Activated CD4-positive, CD25-positive, alpha-beta regulatory T cell treated with anti-CD3 and anti-CD28 coated beads, Interleukin-2, amount 50 U/mL, for 16 hours (primary cell): ENCODE measurements at places on chromosomes 16 and 17.

GRCh38 chr17:77454242-77455095, 313.7 kb downstream of the SEC14L1 start:
- no peak for DNase-seq

DNA sequence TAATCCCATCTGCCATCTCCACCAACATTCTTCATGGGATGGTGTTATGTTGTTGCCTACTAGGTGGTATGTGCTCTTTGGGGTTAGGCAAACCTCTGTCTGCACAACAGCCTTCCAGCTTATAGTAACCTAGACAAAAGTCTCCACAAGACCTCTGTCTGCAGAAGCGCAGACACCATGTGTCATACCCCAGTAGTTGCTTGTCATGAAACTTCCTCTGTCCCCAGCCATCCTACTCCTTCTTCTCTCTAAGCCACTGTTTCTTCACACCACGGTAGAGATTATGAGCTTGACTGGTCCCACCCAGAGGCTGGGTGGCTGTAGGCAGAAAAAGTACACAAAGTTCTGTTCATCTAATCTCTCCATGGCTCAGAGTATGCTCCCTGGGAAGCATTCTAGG, 100.3 kb downstream of the MAF start:
- no peak for DNase-seq

DNA sequence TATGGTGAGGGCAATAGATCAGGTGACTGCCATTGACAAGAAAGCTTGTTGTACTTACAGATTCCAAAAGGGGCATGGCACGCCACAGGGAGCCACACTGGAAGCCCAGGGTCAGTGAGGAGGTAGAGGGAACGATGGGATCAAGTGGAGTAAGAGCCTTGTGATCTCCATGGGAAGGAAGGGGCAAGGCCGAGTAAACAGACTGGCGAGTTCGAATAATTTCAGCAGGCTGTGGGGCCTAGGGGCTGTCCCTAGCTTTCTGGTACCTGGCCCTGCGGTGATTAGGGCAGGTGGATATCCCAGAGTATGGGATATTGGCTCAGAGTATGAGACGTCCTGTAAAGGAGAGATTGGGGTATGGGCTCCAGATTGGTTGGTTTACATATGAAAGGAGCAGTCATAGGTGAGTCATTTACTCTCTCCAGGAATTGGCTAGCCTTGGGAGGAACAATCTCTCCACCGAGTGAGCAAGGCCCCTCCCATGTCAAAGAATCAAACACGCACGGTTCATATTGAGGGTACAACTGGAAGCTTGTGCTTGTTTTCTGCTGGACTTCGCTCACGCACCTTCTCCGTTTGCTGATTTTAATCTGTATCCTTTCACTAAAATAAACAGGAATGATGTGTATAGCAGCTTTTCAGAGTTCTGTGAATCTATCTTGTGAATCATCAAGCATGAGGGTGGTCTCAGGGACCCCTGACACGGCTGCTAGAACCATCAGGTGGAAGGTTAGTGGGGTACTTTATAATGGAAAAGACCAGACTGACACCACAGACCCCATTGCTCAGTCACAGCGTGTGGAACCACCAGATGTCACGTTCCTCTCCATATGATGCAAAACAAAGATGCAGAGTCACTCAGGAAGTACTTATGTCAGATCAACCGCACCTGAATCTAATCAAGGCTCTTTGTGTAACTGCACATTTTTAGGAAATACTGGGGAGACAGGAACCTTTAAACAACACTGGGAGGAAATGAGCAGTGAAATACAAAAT, 27.9 kb downstream of the GABARAPL2 start:
- no peak for DNase-seq

DNA sequence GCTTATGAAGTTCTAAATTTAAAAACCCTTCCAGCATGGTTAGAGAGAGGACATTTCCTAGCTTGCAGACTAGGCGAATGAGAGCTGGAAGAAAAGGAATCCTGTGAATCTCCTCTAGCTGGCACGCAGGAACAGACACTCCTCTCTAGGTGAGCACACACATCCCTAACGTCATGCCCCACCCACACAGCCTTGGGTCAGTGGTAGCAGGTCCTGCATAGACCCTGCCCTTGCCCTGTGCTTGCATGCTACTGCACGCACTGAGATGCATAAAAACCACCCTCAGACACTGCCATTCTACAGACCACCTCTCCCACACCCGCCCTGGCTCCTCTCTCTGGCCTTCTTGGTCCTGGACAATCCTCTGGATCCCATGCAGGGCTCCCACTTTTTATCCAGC, 23.5 kb downstream of the CES1 start:
- no peak for DNase-seq

DNA sequence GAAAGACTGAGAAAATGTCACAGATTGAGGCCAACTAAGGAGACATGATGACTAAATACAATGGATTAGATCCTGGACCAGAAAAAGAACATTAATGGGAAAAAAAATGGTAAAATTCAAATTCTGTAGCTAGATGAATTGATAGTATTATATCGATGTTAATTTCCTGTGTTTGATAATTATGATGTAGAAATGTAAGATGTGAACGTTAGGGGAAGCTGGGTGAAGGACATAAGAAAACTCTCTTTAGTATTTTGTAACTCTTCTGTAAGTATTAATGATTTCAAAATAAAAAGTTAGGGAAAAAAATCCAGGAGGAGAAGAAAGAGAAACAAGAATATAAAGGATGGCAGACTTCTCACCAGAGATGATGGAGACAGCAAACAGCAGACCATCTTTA, 2.8 kb upstream of the ITGB3 start:
- DNase-seq = no peak

DNA sequence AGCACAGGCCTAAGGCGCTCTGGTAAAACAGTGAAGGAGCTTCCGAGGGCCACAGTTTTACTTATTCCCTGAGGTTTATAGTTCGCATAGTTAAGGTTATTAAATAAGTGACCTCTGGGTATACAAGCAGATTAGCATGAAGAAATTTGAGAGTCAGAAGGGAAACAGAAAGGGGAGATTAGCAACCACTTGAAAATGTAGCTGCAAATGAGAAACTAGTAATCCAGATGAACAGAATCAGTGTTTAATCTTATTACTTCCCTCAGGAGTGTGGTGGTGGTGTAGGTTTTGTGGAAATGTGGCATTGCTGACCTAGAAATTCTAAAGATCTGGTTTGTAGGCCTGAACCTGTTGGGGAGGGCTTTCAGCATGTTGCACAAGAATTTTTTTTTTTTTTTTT, 130.4 kb downstream of the CCDC182 start:
- no peak for DNase-seq

- no peak for DNase-seq
Measured at GRCh38 chr16:47461598-47462266, 601 bp downstream of the PHKB start.

GRCh38 chr16:24689128-24689527, 40.3 kb upstream of the TNRC6A start:
- DNase-seq = no peak

DNA sequence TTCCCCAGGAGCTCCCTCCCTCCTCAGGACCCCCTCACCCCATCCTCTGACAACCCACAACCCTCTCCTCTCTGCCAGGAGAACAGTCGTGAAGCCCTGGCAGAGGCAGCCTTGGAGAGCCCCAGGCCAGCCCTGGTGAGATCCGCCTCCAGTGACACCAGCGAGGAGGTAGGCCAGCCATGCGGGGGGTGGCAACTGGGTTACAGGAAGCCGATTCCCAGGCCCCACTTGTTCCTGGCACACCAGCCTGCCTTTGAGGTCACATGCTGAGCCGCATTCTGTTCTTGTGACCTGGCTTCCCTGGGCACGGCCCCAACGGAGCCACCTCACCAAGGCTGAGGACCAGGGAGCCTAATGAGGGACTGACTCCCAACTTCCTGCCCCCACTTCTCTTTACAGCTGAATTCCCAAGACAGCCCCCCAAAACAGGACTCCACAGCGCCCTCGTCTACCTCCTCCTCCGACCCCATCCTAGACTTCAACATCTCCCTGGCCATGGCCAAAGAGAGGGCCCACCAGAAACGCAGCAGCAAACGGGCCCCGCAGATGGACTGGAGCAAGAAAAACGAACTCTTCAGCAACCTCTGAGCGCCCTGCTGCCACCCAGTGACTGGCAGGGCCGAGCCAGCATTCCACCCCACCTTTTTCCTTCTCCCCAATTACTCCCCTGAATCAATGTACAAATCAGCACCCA, 7.9 kb downstream of the NAT9 start:
- no peak for DNase-seq

DNA sequence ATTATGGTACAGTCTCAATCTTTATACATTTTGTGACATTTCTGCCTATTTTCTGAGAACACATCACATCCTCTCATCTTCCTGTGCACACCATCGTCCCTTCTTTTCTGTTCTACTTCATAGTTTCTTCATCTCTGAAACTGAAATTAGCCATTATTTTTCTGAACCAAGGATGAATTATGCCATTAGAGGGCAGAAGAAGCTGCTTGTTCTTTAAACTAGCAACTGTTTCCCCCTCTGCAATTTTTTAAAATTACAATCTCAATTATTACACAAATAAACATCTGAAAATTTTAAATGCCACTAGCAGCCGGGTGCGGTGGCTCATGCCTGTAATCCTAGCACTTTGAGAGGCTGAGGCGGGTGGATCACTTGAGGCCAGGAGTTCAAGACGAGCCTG, 41.3 kb downstream of the RBBP6 start:
- no peak for DNase-seq

DNA sequence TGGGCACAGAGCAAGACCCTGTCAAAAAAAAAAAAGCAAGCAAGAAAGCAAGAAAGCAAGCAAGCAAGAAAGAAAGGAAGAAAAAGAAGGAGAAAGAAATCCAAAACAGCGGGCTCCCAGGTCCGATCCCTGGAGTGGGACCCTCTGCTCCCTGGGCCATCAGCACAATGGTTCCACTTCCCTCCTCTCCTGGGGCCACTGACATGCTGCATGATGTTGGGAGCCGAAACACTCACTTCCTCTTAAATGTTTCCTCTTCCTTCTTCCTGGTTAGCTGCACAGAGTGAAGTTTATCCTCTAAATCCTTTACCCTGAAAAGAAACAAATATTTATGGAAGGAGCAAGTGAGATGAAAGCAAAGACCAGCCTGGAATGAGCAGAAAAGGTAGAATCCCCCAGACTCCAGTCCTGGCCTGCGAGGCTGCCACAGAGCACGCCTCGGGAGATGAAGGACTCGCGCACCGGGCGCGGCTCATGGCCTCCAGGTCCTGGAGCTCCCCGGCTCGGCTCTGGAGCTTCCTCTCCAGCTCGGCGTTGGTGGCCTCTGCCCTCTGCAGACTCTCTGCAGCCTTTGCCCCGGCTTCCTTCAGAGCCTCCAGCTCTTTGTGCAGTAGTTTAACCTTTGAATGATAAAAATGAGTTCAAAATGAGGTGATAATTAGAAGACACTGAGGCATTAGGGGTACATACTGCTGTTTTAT, 19.0 kb downstream of the CCDC57 start:
- DNase-seq = no peak

DNA sequence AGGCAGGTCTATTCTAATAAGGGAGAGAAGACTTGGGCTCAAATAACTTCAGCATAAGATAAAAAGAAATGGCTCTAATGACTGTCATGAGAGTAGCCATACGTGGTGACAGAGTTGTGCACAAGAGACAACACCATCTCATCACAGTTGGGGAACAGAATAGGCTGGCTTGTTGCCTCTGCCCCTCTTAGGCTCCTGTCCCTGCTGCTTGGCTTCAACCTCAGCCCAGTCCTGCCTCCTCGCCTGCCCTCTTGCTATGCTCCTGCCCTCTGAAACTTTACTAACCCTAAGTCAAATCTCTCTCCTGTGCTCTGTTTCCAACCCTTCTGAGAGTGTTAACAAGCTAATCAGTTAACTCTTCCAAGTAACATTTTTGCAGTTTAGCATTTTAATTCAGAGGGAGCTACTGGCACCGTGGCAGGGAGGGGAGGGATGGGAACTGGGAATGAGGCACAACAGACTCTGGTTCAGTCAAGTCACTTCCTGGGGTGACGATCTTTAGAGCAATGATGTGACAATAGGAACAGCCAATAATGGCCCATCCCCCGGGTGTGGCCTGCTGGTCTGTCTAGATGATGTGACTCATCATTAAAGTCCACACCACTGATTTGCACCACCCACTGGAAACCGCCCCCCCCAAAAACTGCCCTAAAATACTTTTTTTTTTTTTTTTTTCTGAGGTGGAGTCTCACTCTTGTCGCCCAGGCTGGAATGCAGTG, 35.5 kb downstream of the DNAH17 start:
- DNase-seq = no peak

DNA sequence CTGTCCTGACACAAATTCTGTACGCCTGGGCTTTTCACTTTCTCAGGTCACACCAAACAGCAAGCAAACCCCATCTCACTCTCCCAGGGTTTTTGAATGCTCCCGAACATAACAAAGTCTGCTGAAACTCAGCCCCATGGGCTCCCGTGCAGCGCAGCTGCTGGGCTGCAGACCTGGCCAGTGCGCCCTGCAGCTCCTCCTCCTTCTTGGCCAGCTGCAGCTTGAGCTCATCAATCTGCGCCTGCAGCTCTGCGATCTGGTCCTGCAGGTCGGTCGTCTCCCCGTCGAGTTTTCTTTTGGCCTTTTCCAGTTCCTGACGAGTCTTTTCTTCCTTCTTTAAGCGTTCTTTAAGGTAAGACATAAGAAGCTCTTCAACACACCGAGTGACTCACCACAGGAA, 70.5 kb downstream of the NDEL1 start:
- DNase-seq = no peak

- no peak for DNase-seq
Measured at GRCh38 chr17:73508057-73508930, 136.0 kb downstream of the SDK2 start.
